ENCODE measurements at places on chromosomes 6 and 20. TPM values are rescaled to one million over a fixed set of nuclear protein-coding genes. Genes with fewer than 3 reads are reported as not detected.

AGER gene
- 2.7 TPM for total RNA-seq

CYP24A1 gene
- 0.04 TPM for total RNA-seq

DNA sequence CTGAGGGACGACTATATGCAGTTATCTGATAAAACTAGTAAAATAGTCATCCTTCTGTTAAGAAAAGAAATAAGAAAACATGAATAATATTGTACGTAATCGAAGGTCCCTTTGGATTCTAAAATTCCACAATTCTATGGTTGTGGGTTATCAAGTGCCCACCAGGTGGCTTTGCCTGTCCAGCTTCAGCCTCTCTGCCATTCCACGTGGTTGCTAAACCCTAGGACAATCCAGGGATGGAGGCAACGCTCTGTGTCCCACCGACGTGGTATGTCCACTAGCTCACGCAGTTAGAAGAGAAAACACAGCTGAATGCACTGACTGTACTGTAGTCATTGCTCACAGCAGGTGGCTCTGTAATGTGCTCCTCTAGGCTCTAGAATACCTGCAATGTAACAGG lies 349.3 kb downstream of the FARS2 start:
- no peak for DNase-seq

DNA sequence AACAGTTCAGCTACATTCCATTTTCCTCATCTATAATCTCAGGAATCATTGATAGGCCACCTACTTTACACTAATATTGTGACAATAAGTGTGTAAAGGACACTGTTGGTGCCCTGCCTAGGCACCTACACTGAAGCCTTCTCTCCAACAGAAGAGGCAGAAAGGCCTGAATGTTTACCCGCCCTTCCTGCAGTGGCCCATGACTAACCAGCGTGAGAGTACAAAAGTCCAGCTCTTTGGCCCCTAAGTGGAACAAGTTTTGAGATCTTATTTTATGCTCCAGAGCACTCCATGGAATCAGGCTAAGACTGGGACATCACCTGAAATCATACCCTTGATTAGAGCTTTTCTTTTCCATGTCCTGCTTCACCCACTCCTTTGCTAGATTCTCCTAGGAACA lies 359.7 kb downstream of the ARHGAP18 start:
- DNase-seq = no peak

Data from kidney epithelial cell (primary cell).